ENCODE measurements at places on chromosomes 5 and 9.

GRCh38 chr9:111839387-111839786, 44.6 kb upstream of the SHOC1 start:
- DNase-seq, result no peak

DNA sequence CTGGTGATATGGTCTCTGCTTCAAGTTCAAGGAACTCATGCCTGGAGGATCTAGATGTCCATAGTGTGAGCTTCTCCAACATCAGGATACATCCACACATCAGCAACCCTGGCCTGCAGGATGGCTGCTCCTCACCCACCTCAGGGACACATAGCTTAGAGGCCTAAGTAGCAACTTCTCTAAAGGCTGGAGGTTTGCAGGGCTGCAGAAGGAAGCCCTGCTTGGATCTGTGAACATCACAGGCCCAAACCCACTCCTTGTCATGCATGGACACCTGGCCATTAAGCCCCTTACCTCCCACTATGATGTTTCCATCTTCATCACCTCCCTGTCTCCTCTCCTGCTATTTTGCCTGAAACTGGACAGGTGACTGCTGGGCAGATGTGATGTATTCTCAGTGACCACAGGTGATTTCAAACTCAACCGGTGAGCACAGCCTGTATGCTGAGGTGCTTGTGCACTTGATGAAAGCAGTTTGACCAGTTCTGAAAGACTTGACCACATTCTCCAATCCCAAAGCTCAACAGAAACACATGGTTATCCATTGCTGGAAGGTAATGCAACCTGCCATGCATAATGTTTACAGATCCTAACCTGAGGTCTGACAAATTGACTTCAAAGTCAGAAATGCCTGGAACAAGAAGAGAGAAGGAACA, 205.2 kb downstream of the FSTL4 start:
- no peak for DNase-seq

GRCh38 chr5:35736280-35736679, 118.6 kb downstream of the SPEF2 start:
- peak; percentile 25 for DNase-seq

DNA sequence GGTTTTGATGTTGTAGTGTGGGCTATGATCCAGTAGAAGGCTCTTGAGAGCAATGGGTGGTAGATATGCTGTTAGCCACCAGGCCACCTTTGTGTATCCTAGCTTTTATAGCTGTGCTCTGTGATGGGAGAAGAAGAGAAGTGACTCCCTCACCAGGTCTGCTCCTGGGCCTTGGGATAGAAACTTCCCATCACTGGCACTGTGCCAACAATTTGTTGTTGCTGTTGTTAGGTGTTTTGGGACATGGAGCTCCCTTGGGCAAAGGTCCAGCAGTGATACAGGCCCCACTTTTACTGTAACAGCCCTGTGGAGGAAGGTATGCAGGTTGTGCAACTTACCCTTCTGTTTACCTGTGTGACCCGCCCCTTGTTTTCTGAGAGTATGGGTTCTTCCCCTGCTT, 570.9 kb upstream of the GRIN3A start:
- DNase-seq, result no peak

GRCh38 chr9:74284581-74285450, 212.3 kb upstream of the RORB start:
- DNase-seq, result no peak

- DNase-seq, result no peak
Observed at GRCh38 chr5:87765009-87765408, 352.3 kb upstream of the CCNH start.

- DNase-seq, result no peak
Observed at GRCh38 chr5:28691526-28691925, 1653.1 kb upstream of the CDH9 start.

- DNase-seq, result no peak
Observed at GRCh38 chr9:127905004-127905728, 5.8 kb upstream of the ST6GALNAC6 start.

DNA sequence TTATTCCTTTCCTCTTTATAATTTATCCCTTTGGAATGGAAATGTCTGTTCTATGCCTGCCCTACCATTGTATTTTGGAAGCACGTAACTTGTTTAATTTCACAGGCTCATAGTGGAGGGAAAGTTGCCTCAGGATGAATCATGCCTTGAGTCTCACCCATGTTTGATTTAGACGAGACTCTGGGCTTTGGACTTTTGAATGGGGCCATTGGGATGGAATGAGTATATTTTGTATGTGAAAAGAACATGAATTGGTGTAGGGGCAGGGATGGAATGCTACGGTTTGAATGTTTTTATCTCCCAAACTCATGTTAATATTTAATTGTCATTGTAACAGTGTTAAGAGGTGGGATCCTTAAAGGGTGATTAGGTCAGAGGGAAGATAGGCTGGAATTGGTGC, 10.3 kb downstream of the FBXW5 start:
- DNase-seq, result no peak

GRCh38 chr9:134738869-134739659, 97.5 kb downstream of the COL5A1 start:
- peak; percentile 17 for DNase-seq

DNA sequence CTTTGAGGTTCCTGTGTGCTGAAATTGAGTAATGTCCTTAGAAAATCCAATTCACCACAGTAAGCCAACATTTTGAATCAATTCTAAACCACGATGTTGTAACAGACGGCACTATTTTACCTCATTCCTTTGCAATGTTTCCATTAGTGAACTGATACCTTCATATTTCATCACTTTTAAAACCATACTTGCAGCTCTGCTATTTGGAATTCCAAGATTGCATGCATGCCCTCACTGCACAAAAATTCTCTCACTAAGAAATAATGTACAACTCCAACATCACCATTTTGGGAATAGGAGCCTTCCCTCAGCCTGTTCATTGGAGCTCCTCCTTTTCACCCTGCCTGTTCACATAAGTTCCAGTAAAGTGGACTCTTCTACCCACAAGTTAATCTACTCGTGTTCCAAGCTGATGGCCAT, 74.8 kb upstream of the TGFBR1 start:
- no peak for DNase-seq

DNA sequence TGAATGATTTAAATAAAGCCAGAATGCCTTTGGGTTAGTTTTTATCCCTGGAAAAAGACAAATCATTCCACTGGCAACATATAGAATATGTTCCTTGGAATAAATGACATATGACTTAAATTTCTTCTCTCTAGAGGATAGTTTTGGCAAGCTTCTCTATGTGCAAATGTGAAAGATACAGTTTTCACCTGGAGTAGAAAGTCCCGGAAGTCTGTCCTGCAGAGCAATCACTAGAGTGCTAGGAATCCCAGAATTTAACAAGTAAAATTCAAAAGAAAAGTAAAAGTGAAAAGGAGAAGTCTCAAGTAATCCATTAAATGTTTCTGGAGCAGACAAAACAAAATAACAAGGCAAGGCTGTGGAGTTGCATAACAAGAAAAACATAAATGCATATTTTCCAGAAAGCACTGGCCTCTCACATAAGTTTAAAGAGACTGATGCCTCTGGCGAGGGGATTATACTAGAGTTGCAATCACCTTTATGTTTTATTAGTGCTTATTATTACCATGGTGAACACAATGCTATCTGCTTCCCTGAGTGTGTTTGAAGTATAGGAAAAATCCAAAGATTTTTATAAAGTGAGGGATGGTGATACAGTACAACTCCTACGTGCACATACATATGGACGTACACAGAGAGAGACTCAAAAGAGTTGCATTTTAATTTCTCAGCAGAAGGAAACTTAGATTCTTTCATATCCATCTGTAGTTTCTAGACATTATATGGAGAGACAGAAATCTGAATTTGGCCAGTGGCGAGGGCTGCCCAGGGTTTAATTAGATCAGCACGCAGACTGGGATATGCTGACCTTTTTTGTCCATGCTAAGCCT, 188.3 kb upstream of the ANKRD55 start:
- no peak for DNase-seq

GRCh38 chr9:121883281-121884056, 209.6 kb downstream of the TTLL11 start:
- DNase-seq, result no peak

- DNase-seq, result no peak
Observed at GRCh38 chr9:80208696-80209095, 636.9 kb downstream of the TLE4 start.

DNA sequence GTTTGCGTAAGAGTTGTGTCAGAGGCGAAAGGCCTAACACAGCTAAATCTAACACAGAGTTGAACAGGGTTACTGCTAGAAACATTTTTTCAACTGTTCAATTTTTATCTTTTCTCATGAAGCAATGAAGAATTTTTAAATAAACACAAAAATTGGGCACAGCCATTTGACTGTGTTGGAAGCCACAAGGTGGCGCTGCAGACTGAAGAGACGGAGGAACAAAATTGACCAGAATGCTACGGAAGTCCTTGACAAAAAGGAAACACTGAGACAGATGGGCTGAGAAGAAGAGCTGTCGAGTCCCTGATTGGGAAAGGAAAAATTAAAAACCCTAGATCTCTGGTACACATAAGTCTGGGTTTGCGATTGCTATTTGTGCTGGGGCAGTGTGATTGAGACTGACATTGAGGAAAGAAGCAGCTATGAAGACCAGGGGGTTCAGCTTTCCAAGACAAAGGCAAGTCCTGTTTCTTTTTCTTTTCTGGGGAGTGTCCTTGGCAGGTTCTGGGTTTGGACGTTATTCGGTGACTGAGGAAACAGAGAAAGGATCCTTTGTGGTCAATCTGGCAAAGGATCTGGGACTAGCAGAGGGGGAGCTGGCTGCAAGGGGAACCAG, at the start of gene PCDHB9:
TSS of gene PCDHB9 (plus strand) at position 265 of the 616 bp plus-strand sequence. CDS start at position 423, 158 bp downstream.
- DNase-seq, result no peak

DNA sequence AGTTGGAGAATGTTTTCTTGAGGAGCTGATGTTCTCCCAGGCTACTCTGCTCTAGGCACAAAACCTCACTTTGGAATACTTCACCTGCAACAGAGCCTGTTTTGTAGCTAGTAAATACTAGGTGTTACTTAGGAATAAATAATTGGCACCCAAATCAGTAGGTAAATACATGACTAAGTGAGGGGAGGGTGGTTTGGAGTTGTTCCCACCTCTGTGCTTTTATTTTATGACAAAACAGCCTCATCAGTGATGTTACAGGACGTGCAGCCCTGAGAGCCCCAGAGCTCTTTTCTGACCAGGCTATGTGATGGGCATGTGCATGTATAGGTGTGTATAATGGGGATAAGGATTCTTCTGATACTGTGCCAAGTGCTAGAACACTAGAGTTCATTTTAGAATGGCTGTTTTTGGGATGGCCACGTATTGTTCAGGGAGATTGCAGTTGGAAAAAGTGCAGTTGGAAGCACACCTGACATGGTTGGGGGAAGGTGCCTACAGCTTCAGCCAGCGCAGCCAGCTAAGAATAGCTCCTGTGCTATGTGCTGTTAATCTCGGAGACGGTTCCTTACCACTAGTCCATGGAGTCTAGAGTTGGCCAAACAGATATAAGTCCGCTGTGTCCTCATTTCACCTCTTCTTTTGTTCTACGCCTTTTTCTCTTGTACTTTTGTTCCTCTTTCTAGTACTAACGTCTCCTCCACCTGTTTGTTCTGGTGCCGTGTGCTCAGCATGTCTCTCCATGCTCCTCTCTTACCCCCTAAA, 284.7 kb downstream of the FANCC start:
- no peak for DNase-seq

- no peak for DNase-seq
Observed at GRCh38 chr5:19853616-19854240, 134.3 kb downstream of the CDH18 start.

All from activated CD4-positive, alpha-beta T cell treated with anti-CD3 and anti-CD28 coated beads for 24 hours (primary cell).